Renal pelvis (tissue), 12 donors: ENCODE measurements at places on chromosomes 11 and 22.

- no peak for DNase-seq
These were observed 25.9 kb downstream of the CAT start for GRCh38 chr11:34464591-34465051.

DNA sequence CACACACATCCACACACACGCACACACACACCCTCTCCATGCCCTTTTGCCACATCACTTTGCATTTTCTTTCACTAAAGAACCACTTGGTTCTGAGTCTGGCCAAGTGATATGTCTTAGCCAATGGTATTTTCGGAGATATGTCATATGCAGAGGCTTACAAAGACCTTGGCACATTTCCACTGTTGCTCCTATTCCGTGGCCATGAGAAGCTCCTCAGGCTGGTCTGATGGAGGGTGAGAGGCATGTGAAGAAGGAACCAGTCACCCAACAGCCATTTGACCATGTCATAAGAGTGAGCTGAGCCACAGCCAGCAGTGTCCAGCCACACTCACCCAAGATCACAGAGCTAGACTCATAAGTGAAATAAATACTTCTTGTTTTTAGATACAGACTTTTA is 212.6 kb upstream of the NAV2 start:
- DNase-seq: no peak

- DNase-seq: no peak
These were observed 6.6 kb downstream of the B3GAT1 start for GRCh38 chr11:134405436-134405835.

DNA sequence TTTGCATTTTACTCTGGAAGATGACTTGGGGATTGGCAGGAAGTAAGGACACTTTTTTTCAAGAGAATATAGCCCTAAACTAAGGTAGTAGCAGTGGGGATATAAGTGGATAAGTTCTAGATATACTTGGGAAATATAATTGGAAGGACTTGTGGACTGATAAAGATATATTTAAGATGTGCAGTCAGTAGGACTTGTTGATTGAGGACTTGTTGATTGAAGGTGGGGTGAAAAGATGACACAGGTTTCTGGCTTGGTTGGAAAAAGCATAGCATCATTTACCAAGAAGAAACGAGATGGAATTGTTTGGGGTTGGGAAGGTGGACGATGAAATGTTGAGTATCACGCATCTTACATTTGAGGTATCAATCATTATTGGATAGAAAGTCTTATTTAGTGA is 1.5 kb upstream of the TAF10 start:
- no peak for DNase-seq

DNA sequence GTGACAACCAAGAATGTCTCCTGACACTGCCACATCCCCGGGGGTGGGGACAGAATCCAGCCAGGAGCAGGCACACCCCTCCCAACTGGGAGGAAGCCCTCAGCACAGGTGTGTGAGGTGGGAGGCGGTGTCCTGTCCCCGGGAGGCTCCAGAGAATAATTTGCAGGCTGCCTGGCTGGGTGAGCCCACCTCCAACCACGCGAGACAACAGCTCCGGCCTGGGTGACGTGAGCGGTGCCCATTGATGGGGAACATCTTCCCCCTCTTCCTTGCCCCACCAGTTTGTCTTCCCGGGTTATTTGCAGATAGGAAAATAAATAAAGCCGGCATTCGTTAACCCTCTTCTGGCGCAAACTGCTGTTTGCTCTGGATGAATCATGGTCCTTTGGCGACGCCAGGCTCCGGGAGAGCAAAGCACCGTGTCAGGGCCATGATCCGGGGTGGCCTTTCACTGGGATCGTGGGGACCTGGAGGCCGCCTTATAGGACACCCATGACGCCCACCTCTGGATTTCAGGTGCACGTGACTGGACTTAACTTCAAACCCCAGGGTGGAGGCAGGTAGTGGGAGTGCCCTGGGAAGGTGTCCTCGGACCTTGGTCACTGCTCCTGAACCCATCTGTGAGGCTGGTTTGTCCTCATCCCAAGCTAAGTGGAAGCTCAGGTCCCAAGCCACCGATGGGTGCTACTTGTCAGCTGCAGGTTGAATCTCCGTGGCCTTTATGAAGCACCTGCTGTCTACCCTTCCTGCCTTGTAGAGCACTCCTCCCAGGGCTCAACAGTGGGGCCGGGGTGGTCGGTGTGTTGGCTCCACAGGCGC is 13.9 kb downstream of the CCND1 start:
- DNase-seq: no peak

DNA sequence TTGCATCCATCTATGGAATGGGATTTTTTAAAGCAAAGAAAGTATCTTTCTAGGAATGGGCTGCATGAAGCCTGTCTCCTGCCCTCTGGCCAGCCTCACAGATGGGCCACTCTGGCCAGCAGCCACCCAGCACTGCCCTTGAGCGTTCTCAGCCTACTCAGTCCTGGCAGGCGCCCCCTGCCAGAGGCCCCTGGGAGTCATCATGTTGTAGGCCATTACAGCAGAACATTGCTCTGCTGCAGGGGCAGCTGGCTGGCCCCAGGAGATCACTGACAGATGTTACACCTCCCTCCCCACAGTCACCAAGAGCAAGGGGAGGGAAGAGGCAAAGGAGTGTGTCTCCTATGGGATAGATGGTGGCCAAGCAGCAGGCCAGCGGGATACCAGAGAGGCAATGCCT is 363.7 kb downstream of the NXPE2 start:
- DNase-seq: no peak
